GM23248 (cell line): ENCODE measurements at places on chromosomes 16 and 17. TPM values are rescaled to one million over a fixed set of nuclear protein-coding genes. Genes with fewer than 3 reads are reported as not detected.

HOXB13 gene
- total RNA-seq: not detected in 2 replicates

RHBDF1 gene
- 54.6 and 61.7 TPM in 2 replicates for total RNA-seq

KRT40 gene
- not detected in 2 replicates for total RNA-seq

MT4 gene
- not detected in 2 replicates for total RNA-seq
